ENCODE measurements at places on chromosomes 5 and 9.

GRCh38 chr5:144386315-144386714, 215.6 kb downstream of the KCTD16 start:
- DNase-seq: no peak

GRCh38 chr9:135093911-135094584, 6.6 kb downstream of the OLFM1 start:
- DNase-seq: no peak

GRCh38 chr5:176542596-176543427, 5.6 kb upstream of the RNF44 start:
- no peak for DNase-seq

DNA sequence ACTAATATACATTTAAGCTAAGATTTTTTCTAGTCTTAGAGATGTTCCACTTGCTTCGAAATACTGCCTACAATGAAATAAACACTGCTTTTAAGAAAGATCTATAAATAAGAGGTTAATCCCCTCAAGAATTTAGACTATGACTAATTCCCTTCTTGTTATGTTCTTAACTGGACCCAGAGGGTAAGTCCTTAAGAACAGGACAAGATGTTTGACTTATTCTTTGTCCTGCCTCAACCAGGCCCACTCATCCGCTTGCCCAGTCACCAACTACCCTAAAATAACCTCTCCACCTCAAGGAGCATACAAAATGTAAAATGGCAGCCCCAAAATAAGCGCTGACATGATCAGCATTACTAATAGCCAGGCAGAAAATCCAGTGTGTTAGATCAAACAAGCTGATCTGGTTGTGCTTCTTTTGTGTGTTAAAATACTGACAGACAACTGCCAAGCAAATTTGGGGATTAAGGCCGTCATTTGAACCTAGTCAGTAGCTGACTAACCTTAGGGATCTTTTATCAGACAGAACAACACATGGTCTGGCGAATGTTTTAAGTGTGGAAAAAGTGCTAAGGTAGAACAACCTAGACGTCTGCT, 93.7 kb upstream of the SMC5 start:
- no peak for DNase-seq

DNA sequence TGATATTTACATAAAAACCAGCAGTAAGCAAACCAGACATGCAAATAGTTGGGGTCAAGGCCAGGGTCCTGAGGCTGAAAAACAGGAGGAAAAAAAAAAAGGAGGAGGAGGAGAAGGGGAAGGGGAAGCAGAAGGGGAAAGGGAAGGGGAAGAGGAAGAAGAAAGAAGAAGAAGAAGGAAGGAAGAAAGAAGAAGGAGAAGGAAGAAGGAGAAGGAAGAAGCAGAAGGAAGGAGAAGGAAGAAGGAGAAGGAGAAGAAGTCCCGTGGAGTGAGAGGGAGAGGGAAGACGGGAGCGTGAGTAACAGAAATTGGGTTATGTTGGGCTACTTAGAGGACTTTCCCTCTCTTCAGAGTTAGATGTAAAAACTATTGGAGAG, 24.6 kb upstream of the NSG2 start:
- DNase-seq: no peak

DNA sequence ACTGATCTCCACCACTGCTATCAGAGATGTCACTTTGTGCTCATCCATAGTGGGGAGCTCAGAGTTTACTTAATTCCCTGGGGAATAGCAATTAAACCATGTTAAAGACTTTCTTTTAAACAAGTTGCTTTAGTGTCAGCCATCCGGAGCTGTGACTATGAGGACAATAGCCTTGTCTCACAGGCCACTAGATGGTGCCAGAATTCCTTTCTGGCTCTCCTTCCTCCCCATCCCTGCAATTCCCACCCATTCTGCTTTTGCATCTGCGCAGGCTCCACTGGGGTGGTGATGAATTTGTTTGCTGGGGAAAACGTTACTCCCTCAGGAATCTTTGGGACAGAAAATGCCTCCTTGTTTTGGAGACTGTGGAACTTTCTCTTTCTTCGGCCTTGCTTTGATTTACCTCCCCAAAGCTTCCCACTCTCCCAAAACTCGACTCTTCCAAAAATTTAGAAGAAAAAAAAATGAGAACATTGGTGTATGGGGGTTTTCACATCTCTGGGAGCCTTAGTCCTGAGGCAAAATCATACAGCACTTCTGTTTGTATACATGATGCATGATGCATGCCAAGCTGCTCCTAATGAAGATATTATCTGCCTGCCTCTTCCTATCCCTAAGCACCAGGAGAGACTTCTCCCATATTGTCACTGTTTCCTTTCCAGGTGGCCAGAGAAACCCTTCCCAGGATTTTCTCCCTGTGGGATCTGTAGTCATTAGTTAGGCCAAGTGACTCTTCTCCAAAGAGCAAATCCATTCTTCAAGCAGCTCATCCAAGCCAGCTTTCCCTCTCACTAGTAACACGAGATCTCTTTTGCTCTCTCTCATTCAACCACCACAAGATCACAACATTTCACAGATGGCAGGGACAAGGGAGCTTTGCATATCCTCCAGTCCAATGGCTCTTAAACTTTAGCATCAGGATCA, 466.1 kb downstream of the TLR4 start:
- peak; percentile 42 for DNase-seq

DNA sequence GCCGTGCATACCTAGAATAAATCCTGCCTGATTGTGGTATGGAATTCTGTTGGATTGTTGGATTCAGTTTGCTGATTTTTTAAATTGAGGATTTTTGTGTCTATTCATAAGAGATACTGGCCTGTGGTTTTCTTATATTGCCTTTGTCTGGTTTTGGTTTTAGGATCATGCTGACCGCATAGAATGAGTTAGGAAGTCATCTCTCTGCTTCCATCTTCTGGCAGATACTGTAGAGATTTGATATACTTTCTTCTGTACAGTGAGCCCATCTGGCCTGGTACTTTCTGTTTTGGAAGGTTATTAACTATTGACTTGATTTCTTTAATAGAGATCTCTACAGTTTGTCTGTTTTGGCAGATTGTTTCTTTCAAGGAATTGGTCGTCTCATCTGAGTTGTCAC, 14.7 kb downstream of the CEP72 start:
- DNase-seq: no peak

- DNase-seq: no peak
Observed at GRCh38 chr5:93359296-93359959, 221.6 kb downstream of the NR2F1-AS1 start.

- no peak for DNase-seq
Observed at GRCh38 chr5:83096660-83097339, 19.5 kb downstream of the XRCC4 start.

DNA sequence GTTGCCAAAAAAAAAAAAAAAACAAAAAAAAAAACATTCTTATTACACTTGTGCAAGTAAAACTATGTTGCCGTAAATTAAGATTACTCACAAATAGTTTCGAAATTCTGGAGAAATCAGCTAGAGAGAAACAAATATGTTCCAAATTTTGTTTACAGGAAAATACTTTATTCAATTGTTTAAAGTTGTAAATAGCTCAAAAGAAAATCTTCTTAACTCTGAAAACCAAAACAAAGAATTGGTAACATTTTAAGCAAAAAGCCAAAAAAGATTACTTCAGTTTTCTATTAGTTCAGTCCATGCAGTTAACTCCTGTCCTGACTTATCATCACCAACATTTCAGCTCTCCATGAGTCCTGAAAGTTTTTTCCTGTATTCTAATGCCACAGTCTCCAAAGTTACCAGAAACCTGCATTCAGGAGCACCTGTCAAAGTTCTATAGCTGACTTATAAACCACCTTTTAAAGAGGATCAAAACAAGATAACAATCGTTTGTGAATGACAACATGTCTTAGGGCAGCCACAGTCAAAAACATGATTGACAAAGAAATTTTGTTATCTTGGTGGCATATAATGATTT, 194.1 kb downstream of the RANBP17 start:
- DNase-seq: no peak

- no peak for DNase-seq
Observed at GRCh38 chr5:93721071-93721470, 20.3 kb downstream of the POU5F2 start.

DNA sequence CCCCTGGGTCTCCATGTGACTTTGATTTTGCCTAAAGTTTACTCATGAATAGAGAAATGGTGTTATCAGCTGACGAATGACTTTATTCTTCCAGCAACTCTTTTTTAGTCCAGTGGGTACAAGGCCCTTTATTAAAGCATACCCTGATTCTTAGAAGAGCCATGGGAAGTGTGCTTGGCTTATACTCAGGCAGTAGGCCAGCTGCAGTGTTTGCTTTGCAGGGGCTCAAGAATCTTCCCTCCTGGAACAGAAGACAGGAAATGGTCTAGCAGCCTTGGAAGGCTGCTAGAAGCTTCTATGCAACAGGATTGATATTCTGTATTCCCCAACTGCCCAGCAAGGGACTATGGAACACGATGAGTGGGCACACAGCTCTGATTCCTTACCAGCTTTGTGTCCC, 73.4 kb upstream of the PLPP6 start:
- no peak for DNase-seq

GRCh38 chr5:43601454-43602260, 1.3 kb upstream of the NNT start:
- peak; percentile 40 for DNase-seq

- DNase-seq: no peak
Observed at GRCh38 chr5:77155179-77155785, 55.2 kb upstream of the PDE8B start.

- no peak for DNase-seq
Observed at GRCh38 chr9:128155736-128156500, 4.1 kb upstream of the BBLN start.

GRCh38 chr9:129864991-129865647, 29.9 kb downstream of the USP20 start:
- no peak for DNase-seq

- DNase-seq: no peak
Observed at GRCh38 chr5:25851301-25851700, 1187.1 kb downstream of the CDH9 start.

DNA sequence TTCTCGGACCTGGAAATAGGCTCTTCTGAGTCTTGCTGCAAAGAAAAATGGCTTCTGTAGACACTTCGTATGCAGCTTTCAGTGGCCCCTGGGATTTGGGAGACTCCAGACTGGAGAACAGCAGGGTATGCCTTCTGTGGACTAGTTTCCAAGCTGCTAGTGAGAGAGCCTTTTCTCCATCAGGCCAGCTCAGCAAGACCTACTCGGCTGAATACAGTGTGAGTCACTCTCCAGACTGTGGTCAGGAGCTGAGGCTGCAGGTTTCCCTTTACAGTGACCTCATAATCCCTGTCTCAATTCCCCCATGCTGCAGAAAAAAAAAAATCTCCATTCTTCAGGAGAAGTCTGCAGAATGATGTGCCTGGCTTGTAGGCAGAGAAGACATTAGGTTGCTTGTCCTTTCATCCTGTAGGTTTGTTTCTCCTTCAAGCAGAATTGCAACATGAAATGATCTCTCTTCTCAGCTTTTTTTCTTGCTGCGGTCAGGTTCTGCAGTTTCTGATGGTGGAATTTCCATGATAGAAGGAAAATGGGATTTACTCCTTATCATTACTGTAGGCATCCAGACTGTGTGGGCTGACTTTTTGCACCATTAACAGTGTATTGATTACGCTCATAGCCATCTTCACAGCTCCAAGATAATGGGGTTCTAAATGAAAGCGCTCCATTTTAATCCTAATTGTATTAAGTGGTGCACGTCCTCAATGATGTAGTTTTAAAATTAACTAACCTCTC, 78.3 kb upstream of the TNFSF8 start:
- no peak for DNase-seq

DNA sequence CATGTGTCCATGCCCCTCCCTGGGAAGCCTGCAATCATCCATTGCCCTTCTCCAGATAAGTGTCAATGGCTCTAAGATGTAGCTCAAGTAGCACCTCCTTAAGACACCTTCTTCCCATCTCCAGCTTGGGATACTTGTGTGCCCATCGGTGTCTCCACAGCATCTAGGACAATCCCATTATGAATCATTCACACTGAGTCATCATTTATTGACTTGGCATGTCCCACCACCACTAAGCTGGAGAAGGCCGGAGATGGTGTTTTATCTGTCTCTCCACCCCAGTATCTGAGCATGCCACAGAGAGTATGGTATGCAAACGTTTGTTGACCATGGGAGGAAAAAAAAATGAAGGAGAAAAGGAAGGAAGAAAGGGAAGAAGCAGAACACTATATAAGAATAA, 342.2 kb downstream of the TRIM32 start:
- DNase-seq: no peak

- DNase-seq: no peak
Observed at GRCh38 chr9:132663117-132663516, 6.7 kb downstream of the DDX31 start.

- no peak for DNase-seq
Observed at GRCh38 chr9:15961217-15961616, 408.4 kb downstream of the CCDC171 start.

- DNase-seq: no peak
Observed at GRCh38 chr5:168935183-168935582, 356.0 kb upstream of the PANK3 start.

GRCh38 chr9:23841304-23841703, 15.3 kb upstream of the ELAVL2 start:
- no peak for DNase-seq

- DNase-seq: no peak
Observed at GRCh38 chr9:37995348-37995737, 73.7 kb downstream of the SHB start.

GRCh38 chr9:29212397-29213387, 1639.4 kb upstream of the C9orf72 start:
- no peak for DNase-seq

All from NCI-H2081 treated with DMSO at 0.1 percent for 48 hours (cell line).